ENCODE measurements at places on chromosomes 7 and 10.

DNA sequence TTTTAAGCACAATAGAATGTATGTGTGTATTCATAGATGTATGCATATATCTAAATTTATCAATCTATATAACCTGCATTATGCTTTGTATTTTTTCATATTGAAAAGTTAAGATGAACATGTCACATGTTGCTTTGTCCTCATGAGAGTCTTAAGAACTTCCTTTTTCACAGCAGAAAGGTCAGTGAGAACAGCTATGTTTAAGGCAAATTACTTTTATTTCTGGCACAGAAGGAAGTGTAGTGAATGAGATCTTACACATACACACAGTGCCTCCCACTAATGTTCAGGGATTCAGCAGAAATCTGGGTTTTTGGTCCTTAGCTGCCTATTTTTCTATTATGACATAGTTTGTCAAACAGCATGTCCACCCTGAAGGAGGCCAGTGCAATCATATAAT is 134.8 kb downstream of the TMEM26 start:
- no peak for DNase-seq

DNA sequence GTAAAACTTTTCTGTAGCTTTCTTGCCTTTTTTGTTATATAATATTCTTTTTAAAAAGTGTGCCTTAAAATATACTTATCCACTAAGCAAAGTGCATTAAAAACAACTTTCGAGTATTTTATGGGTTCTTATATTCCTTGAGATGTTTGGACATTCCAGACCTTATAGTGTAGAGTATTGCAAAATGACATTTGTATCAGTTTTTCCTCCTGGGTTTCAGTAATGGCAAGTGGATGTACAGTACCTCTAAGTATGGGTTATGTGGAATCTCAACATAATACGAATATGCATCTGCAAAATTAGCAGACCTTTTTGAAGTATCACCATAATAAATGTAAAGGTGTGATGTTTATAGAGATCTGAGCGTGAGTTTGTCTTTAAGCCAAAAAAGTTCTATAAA is 2.7 kb downstream of the CDK13 start:
- DNase-seq = no peak

DNA sequence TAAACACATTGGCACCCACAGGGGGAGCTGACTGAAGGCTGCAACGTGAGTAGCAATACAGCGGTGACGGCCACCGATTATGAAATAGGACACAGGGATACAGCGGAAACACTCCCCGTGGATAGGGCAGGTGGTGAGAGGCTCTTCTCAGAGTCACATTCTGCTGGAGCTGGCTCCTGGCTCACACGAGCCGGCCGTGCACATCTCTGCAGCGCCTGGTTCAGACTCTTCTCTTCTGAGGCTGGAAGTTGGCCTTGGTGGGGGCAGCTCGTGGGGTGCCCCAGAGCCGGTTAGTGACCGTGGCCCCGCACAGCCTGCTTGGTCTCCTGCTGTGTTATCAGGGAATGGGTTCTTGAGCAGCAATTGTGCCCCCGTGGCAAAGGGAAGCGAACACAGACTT is 61.3 kb upstream of the EN2 start:
- DNase-seq = no peak

- DNase-seq = no peak
Observed at GRCh38 chr10:102605712-102606111, 38.6 kb upstream of the TRIM8 start.

- DNase-seq = peak; percentile 19
Observed at GRCh38 chr7:43921423-43921822, 4.8 kb upstream of the UBE2D4 start.

- no peak for DNase-seq
Observed at GRCh38 chr10:11901833-11902475, 78.8 kb downstream of the PROSER2 start.

DNA sequence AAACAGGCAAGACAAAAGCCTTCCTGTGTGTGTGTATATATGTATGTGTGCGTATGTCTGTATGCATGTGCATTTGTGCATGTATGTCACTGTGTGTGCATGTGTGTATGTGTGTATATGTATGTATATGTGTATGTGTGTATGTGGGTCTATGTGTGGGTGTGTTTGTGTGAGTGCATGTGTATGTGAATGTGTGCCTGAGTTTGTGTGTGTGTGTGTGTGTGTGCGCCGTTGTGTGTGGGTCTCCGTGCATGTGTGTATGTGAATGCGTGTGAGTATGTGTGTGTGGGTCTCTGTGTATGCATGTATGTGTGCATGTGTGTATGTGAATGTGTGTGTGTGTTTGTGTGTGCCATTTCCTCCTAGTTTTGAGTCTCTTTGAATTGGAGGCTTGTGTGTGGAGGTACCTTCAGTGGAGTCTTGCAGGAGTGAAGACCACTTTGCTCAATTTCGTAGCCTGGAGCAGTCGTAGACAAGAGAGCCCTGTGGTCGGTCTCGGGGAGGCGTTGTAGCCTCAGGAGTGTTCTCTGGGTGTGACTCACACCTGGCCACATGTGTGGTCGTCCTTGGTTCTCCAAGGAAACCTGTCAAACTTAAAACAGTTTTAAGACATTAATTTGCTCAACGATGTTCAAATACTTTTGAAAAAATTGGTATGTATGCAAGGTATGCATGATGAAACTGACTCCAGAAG is 28.1 kb downstream of the INPP5A start:
- DNase-seq = no peak

GRCh38 chr7:15747301-15747700 is 60.8 kb upstream of the MEOX2 start:
- no peak for DNase-seq

- peak; percentile 62 for DNase-seq
Observed at GRCh38 chr10:59991661-59992060, 85.3 kb upstream of the CCDC6 start.

DNA sequence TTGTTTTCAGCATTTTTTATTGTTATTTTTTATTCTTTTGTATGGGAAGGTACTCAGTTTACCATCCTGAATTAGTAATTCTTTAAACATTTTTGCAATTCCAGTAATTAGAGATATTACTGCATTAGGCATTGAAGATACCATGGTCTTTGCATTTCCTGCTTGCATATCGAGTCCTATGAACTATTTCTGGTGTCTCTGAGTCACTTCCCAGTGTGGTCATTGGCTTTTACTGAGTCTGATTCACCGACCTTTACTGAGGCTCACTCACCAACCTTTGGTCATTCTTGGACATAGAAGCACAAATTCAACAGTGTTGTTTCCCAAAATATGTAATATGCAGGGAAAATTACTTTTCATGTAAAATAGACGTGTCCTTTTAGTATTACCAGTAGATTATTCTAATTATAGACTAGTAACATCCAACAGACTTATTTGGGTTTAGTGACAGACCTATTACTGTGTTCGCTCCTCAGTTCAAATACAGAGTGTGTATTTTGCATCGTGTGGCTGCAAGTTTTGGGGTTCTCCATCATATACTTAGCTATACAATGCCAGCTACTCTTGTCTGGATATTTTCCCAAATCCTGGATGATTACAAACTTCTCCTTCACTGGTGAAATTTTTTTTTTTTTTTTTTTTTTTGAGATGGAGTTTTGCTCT is 180.7 kb upstream of the PRSS1 start:
- DNase-seq = no peak

GRCh38 chr7:112752576-112752975 is 37.6 kb downstream of the TMEM168 start:
- DNase-seq = no peak

GRCh38 chr7:27700501-27700900 is 37.8 kb upstream of the HIBADH start:
- DNase-seq = no peak

DNA sequence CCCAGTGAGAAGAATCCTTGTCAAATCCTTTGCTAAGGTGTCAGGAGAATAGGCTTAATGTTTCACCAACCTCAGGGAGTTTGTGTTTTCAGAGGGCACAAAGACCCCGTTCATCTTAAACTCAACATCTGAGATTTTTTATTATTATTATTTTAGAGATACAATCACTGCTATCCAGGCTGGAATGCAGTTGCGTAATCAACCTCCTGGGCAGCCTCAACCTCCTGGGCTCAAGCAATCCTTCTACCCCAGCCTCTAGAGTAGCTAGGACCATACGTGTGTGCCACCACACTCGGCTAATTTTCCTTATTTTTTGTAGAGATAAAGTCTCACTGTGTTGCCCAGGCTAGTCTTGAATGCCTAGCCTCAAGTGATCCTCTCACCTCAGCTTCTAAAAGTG is 599.2 kb downstream of the KCNMA1 start:
- no peak for DNase-seq

DNA sequence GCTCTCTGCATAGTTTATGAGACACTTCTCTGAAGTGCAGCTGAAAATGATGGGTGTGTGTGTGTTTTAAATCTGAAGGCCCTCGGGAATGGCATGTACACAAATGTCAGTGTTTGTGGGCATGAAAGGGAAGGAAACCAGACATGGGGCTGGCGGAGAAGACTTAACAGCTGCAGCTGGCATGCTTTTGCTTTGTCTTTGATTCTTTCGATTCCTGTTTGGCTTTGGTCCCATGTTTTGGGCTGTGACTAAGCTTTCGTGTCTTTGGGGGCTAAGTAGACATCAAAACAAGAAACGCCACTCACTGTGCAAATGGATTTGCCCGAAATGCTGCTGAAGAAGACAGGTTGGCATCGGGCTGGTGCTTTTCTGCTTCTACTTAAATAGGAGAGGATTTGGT is 179.3 kb downstream of the PFKFB3 start:
- DNase-seq = no peak

DNA sequence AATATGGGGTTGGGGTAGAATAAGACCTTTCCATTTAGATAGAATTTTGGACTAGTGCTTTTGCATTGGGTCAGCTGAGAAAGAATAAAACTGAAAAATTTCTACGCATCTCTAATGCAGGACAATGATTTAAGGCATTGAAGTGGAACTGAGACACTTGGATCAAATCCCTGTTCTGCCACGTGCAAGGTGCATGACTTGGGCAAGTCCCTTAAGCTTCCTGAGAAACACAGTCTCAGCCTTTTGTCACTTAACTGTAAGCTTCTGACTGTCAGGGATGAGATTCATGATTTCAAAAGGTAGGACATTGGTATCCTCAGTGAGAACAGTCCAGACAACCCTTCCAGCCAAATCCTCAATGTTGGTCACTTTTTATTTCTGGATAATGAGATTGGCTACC is 59.2 kb downstream of the ENTPD1 start:
- DNase-seq = no peak

DNA sequence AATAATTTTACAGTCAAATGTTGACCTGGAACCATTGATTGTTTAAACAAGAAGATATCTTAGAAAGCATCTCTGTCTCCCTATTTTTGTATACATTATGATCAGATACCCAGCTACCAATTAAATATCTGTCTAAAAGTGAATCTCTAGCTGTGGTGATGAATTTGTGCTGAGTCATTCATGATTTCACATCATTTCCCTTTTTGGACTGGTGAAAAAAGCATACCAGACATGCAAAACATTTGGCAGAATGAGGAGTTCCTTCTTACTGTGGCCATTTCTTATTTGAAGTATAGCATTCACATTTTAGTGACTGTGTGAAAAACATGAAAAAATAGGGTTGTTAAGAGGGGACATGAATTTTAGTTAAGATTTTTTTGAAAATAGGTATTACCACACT is 98.0 kb upstream of the GATA3 start:
- DNase-seq = no peak

DNA sequence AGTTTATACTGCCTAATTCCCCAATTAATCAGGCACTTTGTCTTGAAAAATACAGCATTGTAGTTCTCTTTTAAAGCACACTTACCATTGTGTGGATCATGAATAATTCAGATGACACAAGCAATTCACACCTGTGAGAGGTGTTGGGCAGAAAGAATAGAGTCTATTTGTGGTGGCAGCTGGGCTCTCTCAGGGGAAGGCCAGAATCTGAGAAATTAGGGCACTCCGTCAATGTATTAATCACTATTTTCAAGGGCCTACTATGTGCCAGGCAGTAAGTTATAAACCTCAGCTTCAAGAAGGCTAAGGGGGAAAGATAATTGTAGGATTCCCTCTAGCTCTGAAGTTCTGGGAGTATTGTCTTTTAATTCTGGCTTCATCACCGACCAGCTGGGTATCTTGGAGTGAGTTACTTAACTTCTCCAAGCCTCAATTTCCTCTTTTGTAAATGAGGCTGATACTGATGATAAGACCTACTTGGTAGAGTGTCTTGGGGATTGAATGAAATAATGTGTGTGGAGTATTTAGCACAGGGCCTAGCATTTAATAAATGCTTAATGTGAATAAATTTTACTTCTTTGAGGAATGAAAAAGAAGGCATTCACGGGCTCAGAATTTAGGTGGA is 2.5 kb downstream of the CHN2 start:
- no peak for DNase-seq

GRCh38 chr10:125151553-125152449 is 8.6 kb downstream of the CTBP2 start:
- peak; percentile 86 for DNase-seq

GRCh38 chr7:70646536-70647248 is 485.3 kb upstream of the GALNT17 start:
- DNase-seq = no peak

GRCh38 chr10:63114031-63114814 is 18.9 kb upstream of the NRBF2 start:
- DNase-seq = no peak

DNA sequence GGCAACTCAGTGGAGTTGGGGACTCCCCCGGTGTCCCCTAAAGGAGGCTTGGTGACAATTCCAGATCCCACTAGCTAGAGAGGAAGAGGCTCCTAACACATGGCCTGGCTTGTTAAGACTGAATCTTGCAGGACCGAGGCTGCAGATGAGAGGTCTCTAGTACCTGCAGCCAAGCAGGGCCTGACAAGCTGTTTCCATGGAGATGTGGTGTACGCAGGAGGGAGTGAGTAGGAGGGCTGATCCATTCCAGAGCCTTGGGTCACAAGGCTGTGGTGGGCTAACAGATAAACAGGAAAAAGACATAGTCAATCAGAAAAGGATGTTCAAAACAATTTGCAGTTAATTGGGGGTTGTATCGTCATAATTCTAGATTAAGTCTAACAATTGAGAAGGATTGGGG is 77.3 kb upstream of the MKLN1 start:
- no peak for DNase-seq

DNA sequence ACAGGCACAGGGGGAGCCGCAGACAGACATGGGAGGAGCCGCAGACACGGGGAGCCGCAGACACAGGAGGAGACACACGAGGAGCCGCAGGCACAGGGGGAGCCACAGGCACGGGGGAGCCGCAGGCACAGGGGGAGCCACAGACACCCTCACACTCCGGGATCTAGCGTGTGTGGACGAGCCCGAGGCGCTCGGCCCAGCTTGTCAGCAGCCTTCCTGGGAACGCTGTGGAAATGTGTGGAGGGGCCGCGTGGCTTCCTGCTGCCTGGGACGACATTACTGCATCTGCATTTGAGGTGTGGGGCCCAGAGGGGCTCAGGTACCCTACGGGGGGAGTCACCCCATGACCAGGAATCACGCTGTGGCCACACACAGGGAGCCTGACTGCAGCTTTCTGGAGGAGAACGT is 313.2 kb downstream of the PTPRN2 start:
- DNase-seq = no peak
